GM12865 (cell line): ENCODE measurements at places on chromosomes 6 and 20.

DNA sequence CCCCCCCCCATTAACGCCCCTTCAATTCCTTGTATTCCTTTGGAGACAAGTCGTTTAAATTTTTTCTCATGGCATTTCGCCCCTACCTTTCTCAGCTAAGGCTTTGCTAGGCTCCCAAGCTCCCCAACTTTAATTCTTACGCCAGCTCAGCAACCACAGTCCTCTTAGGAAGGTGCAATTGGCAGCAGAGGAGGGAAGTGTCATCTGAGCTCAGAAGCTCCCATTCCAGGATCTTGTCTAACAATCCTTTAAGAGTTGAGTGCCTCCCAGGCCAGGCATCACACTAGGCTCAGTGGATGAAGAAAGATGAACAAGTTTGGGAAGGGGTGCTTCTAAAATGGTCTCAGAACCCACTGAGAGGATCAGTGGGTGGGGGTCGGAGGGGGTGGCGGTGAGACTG is 131.2 kb upstream of the AKAP12 start:
- no peak for DNase-seq

DNA sequence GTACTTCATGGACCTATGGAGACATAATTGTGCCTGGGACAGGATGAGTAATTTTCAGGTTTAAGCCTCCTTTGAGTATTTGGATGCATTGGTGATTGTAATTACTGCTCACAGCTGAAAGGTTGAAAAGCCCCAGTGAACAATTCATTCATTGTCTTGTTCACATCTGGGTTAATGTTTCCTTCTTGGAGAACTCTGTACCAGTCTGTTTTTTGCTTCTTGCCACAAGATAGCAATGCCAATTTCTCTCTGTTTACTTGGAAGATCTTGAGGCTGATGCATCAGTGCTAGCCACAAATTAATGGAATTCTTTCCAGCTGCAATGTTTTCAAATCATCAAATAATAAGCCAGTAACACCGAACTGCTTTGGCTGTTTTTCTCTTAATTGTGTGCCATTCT is 207.8 kb downstream of the BMP2 start:
- no peak for DNase-seq

- no peak for DNase-seq
Observed at GRCh38 chr20:40571639-40572038, 117.4 kb downstream of the MAFB start.

DNA sequence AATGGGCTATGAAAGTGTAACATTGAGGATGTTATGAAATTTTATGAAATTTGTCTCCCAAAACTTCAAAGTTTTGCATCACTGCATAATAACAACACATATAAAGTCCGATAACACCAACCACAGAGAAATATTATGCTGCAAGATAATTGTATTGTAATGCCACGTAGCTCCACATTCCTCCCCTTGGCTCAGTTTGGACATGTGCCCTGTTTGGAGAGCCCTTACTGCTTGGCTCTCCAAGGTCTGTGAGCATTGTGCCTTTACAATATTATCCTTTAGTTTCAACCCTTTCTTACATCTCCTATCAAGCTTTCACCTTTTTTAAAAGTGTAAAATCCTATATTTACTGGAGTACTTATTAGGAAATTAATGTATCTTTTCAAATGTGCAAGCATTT is 10.8 kb downstream of the HBS1L start:
- DNase-seq: no peak

DNA sequence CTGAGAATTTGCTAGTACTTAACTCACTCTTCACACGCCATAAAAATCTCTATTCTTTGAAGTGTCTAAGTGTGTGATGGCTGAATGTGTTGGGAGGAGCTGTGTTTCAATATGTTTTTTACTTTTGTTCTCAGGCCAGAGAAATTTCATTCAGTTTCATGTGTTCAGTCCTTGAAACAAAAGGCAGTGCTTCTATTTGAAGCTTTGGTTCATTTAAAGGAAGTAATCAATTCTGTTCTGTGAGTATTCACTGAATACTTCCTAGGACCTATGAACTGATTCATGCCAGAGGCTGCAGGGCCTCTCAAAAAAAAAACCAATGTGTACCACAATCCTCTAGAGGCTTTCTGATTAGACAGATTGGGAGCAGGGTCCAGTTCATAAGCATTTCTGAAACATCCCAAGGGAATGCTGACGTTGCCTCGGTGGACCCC is 12.4 kb upstream of the F13A1 start:
- DNase-seq: peak; percentile 86

- peak; percentile 41 for DNase-seq
Observed at GRCh38 chr20:10781526-10781925, 107.7 kb upstream of the JAG1 start.

DNA sequence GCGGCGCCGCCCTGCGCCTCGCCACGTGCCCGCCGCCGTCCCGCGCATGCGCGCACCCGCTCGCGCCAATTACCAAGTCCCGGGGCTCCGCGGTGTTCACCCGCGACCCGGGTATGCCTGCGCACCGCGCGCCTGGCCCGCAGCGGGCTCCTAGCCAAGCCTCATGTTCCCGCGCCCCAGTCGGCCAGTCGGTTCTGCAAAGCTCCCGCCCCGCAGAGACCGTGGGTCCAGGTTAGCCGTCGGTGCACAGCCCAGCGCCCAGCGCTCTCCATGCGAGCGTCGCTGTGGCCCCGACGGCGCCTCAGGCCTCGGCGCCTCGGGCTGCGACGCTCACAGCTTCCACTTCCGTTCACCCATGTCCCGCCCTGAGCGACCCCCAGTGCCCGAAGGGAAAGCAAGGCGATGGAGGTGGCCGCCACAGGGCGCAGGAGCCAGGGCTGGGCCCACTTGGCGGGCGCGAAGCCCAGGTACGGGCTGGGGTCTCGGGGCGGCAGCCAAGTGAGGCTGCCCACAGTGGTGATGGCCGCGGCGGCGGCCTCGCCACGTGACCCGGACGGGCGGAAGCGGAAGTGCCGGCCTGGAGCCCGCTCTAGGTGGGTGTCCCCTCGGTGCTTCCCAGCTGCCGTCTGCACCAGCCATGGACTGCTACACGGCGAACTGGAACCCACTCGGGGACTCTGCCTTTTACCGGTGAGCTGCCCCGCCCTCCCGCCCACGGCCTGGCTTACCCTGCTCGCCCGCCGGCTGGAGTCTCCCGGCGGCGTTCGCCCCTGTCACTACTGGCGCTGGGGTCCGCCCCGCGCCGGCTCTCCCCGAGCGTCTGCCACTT is at the start of the genes PCED1A and VPS16:
TSS of gene PCED1A (minus strand) at position 518 of the 829 bp plus-strand sequence. CDS start 743 bp downstream, outside the sequence.
TSS of gene VPS16 (plus strand) at position 608 of the 829 bp plus-strand sequence. CDS start at position 638, 30 bp downstream.
- DNase-seq: peak; percentile 93
